ENCODE measurements at places on chromosomes 1 and 21.

GRCh38 chr21:35019631-35020032 lies 29.5 kb downstream of the RUNX1 start:
- no peak for DNase-seq

GRCh38 chr1:218872026-218872425 lies 301.7 kb upstream of the LYPLAL1 start:
- DNase-seq, result no peak

- no peak for DNase-seq
Measured at GRCh38 chr1:18643154-18644012, 12.7 kb downstream of the PAX7 start.

DNA sequence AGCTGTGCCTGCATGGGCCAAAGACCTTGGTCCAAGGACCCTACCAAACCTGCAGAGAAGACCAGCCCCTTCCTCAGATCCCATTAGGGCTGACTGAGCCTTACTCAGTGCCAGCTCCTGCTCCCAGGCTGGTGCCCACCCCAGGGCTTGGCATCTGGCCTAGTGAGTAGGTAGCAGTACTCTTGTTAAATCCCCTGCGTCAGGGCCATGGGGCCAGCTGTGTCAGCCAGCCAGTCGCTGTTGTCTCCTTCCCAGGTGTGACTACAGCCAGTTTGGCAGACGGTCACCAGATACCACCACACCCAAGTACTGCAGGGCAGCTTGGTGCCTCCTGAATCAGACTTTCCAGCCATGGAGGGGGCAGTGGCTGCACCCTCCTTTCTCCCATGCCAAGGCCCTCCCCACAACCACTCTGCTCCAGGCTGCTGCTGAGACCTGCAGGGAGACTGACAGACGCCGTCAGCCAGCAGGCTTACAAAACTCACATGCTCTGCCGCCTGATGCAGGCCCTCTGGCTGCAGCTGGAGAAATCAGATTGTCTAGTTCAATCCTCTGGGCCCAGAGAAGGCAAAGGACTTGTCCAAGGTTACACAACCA lies 3.0 kb downstream of the TENT5B start:
- no peak for DNase-seq

DNA sequence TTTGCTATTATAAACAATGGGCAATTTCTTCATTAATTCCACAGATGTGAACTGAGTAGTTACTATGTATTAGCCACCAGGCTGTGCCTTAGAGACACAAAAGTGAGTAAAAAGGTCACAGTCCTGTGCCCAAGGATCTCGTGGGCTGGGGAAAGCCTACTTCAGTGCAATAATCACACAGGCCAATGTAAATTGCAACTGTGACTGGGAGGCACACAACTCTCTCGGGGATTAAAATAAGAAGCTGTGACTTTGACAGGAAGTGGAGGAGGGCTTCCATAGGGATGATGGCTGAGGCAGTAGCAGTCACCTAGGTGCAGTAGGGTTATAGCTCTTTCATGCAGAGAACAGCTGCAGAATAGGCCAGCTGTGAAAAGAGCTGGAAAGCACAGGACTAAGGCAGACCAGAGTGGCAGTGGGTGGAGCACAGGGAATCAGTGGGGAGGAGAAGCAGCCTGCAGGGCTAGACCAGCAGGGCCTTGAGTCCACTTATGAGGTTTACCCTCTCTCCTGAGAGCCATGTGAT lies 121.9 kb downstream of the MAB21L3 start:
- no peak for DNase-seq

DNA sequence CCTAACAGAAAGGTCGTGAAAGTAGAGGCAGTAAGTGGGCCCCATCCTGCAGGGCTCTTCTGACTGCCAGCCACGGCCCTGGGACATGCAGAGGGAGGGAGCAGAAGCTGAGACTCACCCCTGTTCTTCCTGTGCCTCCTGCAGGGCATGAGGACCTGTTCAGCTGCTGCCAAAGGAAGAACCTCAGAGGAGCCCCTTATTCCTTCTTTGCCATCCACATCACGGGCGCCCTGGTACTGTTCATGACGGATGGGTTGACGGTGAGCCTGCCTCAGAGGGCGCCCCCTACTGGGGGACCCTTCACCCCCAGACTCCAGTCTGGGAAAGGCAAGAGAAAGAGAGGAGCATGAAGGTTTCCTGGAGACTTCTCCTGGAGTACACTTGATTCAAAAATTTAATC lies 47.1 kb downstream of the ELK4 start:
- DNase-seq, result no peak

DNA sequence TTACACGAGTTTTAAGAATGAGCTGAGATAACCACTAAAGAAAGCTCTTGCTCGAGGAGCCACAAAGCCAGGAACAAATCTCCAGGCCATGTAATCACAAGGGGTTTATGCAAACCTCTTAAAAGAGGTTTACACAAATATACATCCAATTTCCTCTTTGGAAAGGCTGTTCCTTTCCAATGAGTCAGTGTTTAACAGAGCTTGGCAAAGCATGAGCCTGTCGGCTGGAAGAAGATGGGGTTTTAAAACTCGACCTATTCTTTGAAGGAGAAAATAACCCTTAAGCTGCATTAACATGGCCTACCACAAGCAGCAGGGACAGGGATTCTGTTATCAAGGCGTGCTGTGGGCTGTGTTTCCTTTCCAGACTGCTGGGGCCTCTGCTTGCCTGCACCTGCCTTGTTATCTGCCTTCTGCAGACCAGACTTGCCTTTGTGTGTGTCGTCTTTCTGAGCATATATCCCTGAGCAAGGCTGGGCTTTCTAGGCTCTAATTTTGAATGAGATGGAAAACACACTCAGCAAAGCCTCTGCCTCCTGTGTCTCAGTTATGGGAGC lies 40.6 kb upstream of the CYP2J2 start:
- DNase-seq, result no peak

- no peak for DNase-seq
Measured at GRCh38 chr1:23505851-23506250, 21.9 kb upstream of the ASAP3 start.

- DNase-seq, result no peak
Measured at GRCh38 chr1:187121661-187122060, 292.9 kb downstream of the PLA2G4A start.

DNA sequence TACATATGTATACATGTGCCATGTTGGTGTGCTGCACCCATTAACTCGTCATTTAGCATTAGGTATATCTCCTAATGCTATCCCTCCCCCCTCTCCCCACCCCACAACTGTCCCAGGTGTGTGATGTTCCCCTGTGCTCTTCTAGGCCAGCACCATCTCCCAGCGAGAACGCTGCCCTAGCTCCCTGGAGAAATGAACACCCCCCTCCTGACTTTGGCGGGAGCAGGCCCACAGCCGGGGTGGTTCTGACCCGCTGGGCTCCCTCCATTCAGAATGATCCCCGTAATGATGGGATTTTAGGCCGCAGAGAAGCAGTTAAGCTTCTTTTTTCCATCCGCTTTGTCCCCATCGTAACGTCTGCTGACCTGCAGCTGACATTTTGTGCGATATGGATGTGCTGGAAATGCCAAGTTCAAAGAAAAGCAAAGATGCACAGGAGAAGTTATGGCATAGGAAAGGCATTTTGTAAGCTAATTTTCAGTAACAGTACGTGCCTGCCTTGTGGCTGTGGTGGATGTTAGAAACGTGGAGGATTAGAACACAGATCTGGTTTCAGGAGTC lies 39.3 kb downstream of the ELK4 start:
- no peak for DNase-seq

DNA sequence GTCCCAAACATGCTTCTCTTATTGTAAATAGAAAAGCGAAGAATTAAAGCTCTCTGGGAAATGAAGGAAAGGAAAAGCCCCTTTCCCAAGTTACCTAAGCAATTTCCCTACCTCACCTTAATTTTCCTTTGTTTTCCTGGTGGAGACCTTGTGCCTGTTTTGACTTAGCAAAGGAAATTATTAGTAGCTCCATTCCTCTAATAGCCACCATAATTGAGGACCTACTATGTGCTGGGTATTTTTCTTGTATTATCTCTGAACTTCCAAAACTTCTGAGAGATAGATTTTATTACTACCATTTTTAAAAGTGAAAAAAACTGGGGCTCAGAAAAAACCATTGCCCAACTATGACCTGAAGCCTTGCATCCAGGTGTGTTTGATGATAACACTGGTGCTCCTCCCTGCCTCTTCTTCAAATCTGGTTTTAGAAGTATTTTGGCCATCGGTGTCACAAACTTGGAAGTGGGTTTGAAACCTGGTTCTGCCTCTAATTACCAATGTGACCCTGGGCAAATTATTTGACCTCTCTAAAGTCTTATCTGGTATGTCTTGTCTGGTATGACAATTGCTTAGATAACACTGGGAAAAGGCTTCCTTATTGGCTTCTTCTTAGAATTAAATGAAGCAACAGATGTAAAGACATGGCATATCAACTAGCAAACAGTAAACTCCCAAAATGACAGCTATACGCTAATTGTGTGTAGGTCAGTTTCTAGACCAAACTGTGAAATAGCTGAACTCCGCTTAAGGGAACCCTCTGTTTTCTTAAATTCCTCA lies 39.5 kb downstream of the BCL9 start:
- DNase-seq, result no peak

DNA sequence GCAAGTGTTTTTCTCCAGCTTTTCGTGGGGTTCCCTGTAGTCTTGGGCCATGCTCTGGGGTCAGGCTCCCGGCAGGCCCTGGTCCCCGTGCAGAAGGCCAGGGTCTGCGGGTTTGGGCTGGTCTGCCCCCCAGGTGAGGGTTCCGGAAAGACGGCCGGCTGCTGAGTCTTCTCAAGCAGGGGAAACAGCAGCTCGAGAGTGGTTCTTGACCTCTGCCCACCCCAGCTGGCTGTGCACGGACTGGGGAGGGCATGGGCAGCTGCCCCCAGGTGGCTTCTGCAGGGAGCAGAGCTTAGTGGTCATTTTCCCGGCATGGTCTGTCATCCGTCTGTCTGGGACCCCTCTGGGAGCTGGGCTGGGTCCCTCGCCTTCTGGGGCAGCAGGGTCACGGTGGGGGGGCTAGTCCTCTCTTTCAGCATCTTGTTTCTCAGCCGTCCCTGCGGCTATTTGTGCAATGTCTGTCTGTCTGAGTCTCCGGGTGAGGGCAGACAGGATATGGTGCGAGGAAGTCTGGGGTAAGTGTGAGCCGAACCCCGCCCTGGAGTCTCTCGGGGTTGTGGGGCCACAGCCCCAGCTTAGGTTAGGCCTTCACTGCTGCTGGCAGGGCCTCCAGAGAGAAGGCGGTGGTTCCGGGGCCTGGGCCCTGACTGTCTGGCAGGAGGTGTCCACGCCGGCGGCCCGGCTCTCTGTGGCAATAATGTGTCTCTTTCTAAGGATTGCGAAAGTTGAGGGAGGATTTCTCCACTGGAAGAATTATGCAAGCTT lies 6.1 kb downstream of the SKI start:
- no peak for DNase-seq

GRCh38 chr21:20943561-20943997 lies 54.6 kb upstream of the NCAM2 start:
- DNase-seq, result no peak

DNA sequence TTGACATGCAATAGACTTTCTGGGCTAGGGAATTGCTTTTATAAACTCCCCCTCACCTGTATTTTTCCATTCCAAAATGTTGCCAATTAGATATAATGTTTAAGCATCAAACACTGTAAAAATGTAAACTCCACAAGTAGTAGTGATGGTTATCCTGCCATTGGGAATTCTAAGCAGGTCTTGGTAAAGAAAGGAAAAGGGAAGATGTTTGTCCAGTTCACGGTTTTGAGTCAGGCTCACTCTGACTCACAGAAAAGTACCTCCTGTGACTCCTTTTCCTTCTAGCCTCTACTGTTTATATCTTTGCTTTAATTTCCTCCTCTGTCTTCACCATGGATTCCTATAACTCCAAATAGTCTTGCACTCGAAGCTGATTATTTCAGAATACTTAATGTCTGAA lies 19.0 kb upstream of the PTPN14 start:
- DNase-seq, result no peak

- DNase-seq, result no peak
Measured at GRCh38 chr1:8674912-8675311, 142.5 kb downstream of the RERE start.

DNA sequence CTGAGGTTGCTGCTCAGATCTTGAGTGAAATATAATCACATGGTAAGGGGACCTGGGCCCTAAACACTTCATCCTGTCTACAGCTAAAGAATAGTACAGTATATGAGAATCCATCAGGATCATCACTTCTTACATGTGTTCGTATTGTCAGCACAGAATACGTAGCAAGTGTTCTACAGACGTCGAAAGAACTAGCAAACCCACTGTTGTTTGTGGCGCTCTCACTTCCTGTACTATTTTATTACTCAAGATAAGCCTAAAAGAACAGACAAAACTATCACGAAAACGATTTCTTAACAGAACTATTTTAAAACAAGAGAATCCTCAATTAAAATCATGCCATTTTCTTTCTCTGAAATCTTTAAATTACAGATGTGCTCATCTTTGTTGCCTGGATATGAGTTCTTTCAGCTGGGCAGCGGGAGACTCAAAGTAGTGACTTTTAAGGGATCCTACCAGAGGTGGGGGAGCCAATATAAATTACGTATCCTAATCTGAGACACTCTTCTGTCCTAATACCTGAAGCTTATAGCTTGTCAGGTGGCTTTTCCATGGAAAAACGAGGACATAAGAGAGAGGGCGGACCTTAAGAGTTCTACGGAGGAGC lies 724 bp downstream of the ST7L start:
- peak; percentile 21 for DNase-seq

- no peak for DNase-seq
Measured at GRCh38 chr1:107894605-107895004, 70.4 kb downstream of the VAV3 start.

- peak; percentile 40 for DNase-seq
Measured at GRCh38 chr1:23619299-23620188, 60.2 kb upstream of the ID3 start.

- no peak for DNase-seq
Measured at GRCh38 chr1:10057343-10057742, 24.6 kb downstream of the UBE4B start.

GRCh38 chr1:206506405-206507283 lies 687 bp upstream of the RASSF5 start:
- DNase-seq, result no peak

GRCh38 chr1:182644886-182645285 lies 39.5 kb downstream of the RGS8 start:
- peak; percentile 41 for DNase-seq

GRCh38 chr1:5889901-5890300 lies 102.3 kb downstream of the NPHP4 start:
- DNase-seq, result no peak

- DNase-seq, result no peak
Measured at GRCh38 chr1:215279682-215280081, 197.1 kb downstream of the KCNK2 start.

GRCh38 chr1:222865718-222866117 lies 50.9 kb downstream of the DISP1 start:
- no peak for DNase-seq

DNA sequence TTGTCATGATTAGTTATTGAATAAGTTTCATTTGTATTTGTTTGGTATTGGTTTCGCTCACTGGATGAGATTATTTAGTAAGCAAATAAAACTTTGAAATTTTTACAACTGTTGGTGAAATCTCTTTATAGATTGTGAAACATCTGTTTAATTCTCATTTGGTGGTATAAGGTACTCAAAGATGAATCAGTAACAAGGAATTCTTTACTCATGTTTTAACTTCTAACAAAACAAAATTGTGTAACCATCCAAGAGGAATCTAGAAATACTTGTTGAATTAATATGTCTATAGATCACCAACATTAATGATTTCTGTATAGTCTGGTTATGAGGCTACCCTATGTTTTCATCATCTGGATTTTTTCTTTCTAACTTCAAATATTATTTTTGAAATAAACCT lies 62.8 kb upstream of the USP25 start:
- no peak for DNase-seq
